ENCODE measurements at places on chromosomes 3 and 15. TPM values are rescaled to one million over a fixed set of nuclear protein-coding genes. Genes with fewer than 3 reads are reported as not detected.

GRCh38 chr3:57555306-57555705, 768 bp upstream of the PDE12 start:
- peaks cover 32% of the 10 kb centered on the region for H3K4me1 ChIP-seq
- peaks cover 21% of the 10 kb centered on the region for H3K36me3 ChIP-seq
- H3K4me3 ChIP-seq, result peak overlapping the region; percentile 97
- H3K27ac ChIP-seq, result peak overlapping the region; percentile 96

PLSCR5 gene
- total RNA-seq, result not detected

GRCh38 chr3:152382312-152383135, 113.8 kb downstream of the MBNL1 start:
- DNase-seq, result no peak
- peak overlapping the region; percentile 82 for H3K27ac ChIP-seq
- no peaks in the 10 kb centered on the region for H3K36me3 ChIP-seq
- peak overlapping the region; percentile 61 for H3K4me3 ChIP-seq
- H3K27me3 ChIP-seq, result no peaks in the 10 kb centered on the region

GRCh38 chr3:20201143-20201542, 15.1 kb upstream of the SGO1 start:
- H3K4me1 ChIP-seq, result no peaks in the 10 kb centered on the region
- H3K36me3 ChIP-seq, result no peaks in the 10 kb centered on the region
- no peaks in the 10 kb centered on the region for H3K27me3 ChIP-seq
- DNase-seq, result no peak
- H3K27ac ChIP-seq, result no peak overlapping the region

DNA sequence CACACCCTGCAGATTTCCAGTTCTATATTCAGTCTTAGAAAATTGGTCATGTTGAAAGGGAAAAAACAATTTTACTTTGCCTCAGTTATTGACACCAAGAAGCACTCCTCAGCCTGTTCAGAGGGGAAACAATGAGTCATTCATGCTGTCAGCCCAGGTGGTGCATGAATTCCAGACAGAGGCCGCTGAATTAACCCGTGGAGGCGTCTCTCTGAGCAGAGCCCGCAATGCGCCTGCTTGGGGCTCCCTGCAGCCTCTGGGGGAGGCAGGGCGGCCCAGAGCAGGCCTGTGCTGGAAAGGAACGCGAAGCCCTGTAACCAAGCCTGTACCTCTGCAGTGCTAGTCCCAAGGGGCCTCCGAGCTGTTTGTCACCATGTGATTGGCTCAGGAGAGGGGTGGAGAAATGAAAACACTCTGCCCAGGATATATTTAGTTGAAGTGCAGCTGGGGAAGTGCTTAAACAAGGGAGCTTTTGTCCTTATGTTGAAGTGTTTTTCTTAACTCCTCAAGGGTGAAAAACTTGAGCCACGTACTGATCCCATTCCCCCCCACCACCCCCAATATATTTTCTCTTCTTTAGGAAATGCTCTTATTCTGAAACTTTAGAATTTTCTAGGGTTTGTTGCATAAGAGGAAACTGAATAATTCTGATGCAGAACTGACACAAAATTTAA, 68.3 kb upstream of the CHD2 start:
- DNase-seq, result peak; percentile 97
- H3K36me3 ChIP-seq, result no peaks in the 10 kb centered on the region
- H3K27ac ChIP-seq, result peak overlapping the region; percentile 95
- peak overlapping the region; percentile 59 for H3K4me3 ChIP-seq
- peaks cover 35% of the 10 kb centered on the region for H3K4me1 ChIP-seq

GABRR3 gene
- total RNA-seq, result not detected

DNA sequence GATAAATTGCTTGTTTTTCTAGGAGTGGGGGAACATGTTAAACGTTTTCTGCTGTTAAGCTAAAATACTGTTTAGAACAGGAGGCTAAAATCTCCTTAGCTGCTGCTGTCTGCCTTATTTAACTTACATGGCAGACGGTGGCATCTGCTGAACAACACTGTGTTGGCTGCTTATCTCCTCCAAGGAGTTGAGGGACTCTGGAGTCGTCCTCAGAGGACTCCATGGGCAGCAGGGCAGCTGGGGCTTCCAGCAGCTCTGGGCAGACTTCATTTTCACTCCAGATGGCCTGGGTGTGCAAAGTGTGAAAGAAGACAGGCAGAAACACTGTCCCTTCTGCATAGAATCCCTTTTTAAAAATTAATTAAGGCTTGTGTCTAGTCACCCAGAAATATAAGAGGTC, 52.9 kb upstream of the NUDT16 start:
- no peak overlapping the region for H3K4me3 ChIP-seq
- no peaks in the 10 kb centered on the region for H3K36me3 ChIP-seq
- no peak for DNase-seq
- no peak overlapping the region for H3K27ac ChIP-seq
- H3K4me1 ChIP-seq, result no peaks in the 10 kb centered on the region

- H3K4me3 ChIP-seq, result no peak overlapping the region
- H3K36me3 ChIP-seq, result no peaks in the 10 kb centered on the region
- H3K27ac ChIP-seq, result no peak overlapping the region
- no peaks in the 10 kb centered on the region for H3K27me3 ChIP-seq
Measured at GRCh38 chr3:174548841-174549623, 310.1 kb upstream of the NAALADL2 start.

DNA sequence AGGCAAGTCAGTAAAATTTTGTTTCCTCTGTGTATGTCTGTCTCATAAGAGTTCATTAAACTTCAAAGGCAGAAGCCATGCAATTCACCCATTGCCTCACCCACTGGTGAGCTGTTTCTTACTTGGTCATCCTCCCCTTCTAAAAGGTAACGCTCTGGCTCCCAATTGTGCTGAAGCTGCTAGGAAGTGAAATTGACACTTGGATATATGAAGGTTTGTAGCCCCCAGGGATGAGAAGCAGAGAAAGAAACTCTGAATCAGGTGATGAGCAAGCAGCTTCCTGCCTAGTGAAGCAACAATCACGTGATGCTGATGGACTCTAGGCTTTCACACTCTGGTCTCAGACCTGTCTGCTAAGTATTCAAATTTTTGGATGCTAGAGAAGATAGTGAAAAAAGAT, 70.7 kb downstream of the CD200R1L start:
- DNase-seq, result no peak
- H3K36me3 ChIP-seq, result no peaks in the 10 kb centered on the region
- H3K27me3 ChIP-seq, result no peaks in the 10 kb centered on the region
- no peaks in the 10 kb centered on the region for H3K4me1 ChIP-seq
- H3K27ac ChIP-seq, result peak overlapping the region; percentile 23

DNA sequence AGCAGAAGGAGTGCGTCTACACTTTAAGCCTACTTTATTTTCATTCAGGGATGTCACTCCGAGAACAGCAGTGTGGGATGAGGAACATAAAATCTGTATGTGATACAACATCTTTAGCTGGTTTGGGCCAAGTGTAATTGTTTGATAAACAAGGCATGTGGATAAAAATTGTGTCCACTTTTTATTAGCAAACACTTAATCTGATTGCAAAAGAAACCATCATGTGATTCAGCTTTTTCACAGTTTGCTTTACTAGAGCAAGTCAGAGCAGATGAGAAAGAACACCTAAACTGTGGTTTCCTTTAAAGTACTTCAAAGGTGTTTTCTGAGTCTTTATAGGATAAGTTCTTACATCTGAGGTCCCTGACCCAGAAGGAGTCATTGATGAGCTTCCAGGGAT, 237.9 kb downstream of the THSD4 start:
- peaks cover 14% of the 10 kb centered on the region for H3K4me1 ChIP-seq
- DNase-seq, result no peak
- H3K36me3 ChIP-seq, result no peaks in the 10 kb centered on the region
- no peak overlapping the region for H3K4me3 ChIP-seq

DNA sequence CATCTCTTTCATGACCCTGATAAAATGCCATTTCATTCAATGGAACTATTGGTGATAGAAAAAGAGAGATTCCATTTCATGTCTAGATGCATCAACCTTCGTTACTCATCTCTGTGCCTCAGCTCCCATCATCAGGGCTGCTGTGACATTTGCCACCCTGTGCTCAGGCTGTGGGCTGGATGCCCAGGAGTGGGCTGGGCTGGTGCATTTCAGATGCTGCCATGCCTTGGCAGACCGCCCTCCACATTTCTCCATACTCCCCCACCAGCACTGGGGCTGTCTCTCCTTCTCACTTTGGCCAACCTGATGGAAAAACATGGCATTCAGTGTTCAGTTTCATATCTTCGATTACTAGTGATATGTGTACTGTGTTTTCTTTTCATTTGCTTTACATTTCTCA, 59.1 kb downstream of the DNASE1L3 start:
- no peak overlapping the region for H3K4me3 ChIP-seq
- H3K4me1 ChIP-seq, result no peaks in the 10 kb centered on the region
- H3K36me3 ChIP-seq, result peaks cover 24% of the 10 kb centered on the region
- no peaks in the 10 kb centered on the region for H3K27me3 ChIP-seq
- H3K27ac ChIP-seq, result no peak overlapping the region

GRCh38 chr3:124982855-124983254, 48.3 kb upstream of the MUC13 start:
- H3K36me3 ChIP-seq, result peaks cover 17% of the 10 kb centered on the region
- DNase-seq, result no peak
- H3K27me3 ChIP-seq, result no peaks in the 10 kb centered on the region
- H3K27ac ChIP-seq, result no peak overlapping the region
- H3K4me1 ChIP-seq, result no peaks in the 10 kb centered on the region

GADL1 gene
- 1.7 TPM for total RNA-seq

ANKUB1 gene
- not detected for total RNA-seq

DNA sequence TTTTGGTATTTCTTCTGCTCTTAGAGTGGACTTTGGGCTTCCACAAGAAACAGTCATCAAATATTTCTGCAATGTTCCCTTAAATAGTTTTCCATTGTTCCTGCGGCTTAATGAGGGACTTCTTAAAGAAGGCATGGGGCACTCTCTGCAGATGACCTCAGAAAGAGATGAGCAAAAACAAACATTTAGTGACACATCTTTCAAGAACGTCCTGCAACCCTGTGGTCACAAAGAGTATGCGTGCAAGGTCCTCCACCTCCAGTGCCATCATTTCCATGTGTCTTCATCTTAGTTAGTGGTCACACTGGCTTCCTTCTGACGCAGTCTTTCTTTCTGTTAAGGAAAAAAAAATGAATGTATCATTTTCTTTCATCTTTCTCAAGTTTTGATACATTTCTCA, 56.2 kb downstream of the GREM1 start:
- DNase-seq, result no peak
- H3K4me1 ChIP-seq, result no peaks in the 10 kb centered on the region
- H3K36me3 ChIP-seq, result no peaks in the 10 kb centered on the region

All from psoas muscle (tissue), 8 donors.